AG04450 (cell line): ENCODE measurements at places on chromosomes 11 and 22. TPM values are rescaled to one million over a fixed set of nuclear protein-coding genes. Genes with fewer than 3 reads are reported as not detected.

Gene MYRF
- polyA plus RNA-seq = 2.7 and 4.2 TPM in 2 replicates

Gene SCO2
- polyA plus RNA-seq = 0.15 and 0.60 TPM in 2 replicates

Gene CD3D
- not detected in 2 replicates for polyA plus RNA-seq

Gene NLRP14
- polyA plus RNA-seq = 0.02 and 0.06 TPM in 2 replicates

Gene CASP5
- polyA plus RNA-seq = 0.07 and 0.15 TPM in 2 replicates

Gene PNPLA3
- polyA plus RNA-seq = 3.9 and 4.0 TPM in 2 replicates

Gene FAM180B
- not detected in 2 replicates for polyA plus RNA-seq

Gene OR8D1
- not detected in 2 replicates for polyA plus RNA-seq

Gene SPTY2D1
- 13.7 and 18.6 TPM in 2 replicates for polyA plus RNA-seq

Gene FGF3
- not detected in 2 replicates for polyA plus RNA-seq

Gene SYCE3
- polyA plus RNA-seq = not detected in 2 replicates

Gene LARGE2
- not detected in 2 replicates for polyA plus RNA-seq

Gene IL18
- polyA plus RNA-seq = 0.12 and 0.46 TPM in 2 replicates

Gene PRRG4
- not detected in 2 replicates for polyA plus RNA-seq

Gene ARHGEF17
- polyA plus RNA-seq = 30.6 and 45.2 TPM in 2 replicates

Gene OR8G1
- not detected in 2 replicates for polyA plus RNA-seq

Gene RFPL3
- not detected in 2 replicates for polyA plus RNA-seq

Gene GLYAT
- polyA plus RNA-seq = not detected in 2 replicates

Gene UBQLNL
- 0.31 and 0.42 TPM in 2 replicates for polyA plus RNA-seq

Gene MPZL2
- polyA plus RNA-seq = not detected in 2 replicates

Gene GGT1
- 4.8 and 5.0 TPM in 2 replicates for polyA plus RNA-seq

Gene C11orf71
- 3.8 and 4.5 TPM in 2 replicates for polyA plus RNA-seq

Gene ART5
- polyA plus RNA-seq = 0.22 and 0.35 TPM in 2 replicates

Gene GPHA2
- not detected in 2 replicates for polyA plus RNA-seq

Gene PYGM
- 0.14 and 0.20 TPM in 2 replicates for polyA plus RNA-seq
